ENCODE measurements at places on chromosomes 11 and 22.

GRCh38 chr11:70049045-70049444 lies 29.1 kb upstream of the ANO1 start:
- no peak for DNase-seq

GRCh38 chr22:50471197-50471847 lies 3.5 kb downstream of the SBF1 start:
- no peak for DNase-seq

GRCh38 chr22:20428496-20429253 lies 8.9 kb downstream of the SCARF2 start:
- no peak for DNase-seq

DNA sequence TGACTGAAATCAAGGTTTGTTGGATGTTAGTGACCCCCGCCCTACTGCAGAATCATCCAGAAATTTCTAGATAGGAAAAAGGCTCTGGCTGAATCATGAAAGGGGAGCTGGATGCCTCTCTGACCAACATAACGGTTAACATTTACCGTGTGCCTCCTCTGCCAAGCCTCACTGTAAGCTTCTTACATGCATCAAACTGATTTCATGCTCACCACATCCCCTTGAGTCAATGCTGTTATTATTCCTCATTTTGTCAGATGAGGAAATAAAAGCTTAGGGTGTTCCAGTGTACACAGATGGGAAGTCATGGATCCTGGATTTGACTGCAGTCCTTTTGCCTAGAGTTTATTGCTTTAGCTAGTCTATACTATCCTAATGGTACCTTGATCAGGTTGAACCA lies 5.9 kb upstream of the HMOX1 start:
- no peak for DNase-seq

- DNase-seq, result peak; percentile 7
Measured at GRCh38 chr11:106276859-106277436, 199.5 kb downstream of the AASDHPPT start.

DNA sequence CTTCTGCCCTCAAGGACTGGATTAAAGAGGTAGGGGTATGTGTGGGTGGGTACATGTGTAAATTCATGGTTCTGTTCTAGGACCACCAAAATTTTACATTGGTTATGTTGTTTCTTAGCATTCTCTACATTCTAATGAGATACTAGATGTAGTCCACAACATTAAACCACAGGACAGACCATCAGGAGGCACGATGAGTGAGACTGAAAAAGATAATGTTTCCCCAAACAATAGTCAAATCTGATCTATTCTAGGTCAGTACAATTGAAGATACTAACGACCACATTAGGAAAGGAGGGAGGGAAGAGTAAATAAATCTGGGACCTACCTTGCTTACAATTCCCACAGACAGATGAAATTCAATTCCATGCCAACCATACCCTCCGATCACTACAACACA lies 42.2 kb downstream of the MRTFA start:
- no peak for DNase-seq

DNA sequence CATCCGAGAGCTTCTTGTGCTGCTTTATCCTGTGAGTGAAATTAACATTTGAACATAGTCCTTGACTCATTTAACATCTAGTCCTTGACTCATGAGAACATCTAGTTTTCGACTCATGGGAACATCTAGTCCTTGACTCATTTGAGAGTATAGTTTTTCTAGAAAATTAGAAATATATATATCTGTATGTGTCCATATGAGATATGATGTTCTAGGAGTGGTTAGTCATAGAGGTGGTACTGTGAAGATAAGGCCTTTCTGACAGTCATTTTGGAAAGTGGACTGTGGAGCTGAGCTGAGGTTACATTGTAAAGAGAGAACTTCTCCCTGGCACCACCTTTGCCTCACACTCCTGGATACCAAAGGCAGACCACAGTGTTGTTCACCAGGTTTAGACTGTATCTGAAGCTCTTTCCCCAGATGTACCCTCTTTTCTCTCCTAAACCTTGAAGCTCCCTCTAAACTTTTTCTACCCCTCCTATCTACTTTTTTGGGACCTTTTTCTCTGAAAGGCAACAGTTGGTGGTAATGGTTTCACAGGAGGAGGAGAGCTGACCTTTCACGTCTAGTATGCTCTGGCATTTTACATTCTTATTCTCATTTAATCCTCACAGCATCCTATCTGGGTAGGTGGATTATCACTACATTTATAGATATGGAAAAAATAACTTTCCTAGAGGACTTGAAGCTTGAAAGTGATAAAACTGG lies 67.2 kb downstream of the PPP2R1B start:
- DNase-seq, result no peak

- DNase-seq, result no peak
Measured at GRCh38 chr11:120227228-120227852, 12.6 kb upstream of the POU2F3 start.

GRCh38 chr11:120108154-120108784 lies 29.6 kb downstream of the TRIM29 start:
- peak; percentile 58 for DNase-seq

DNA sequence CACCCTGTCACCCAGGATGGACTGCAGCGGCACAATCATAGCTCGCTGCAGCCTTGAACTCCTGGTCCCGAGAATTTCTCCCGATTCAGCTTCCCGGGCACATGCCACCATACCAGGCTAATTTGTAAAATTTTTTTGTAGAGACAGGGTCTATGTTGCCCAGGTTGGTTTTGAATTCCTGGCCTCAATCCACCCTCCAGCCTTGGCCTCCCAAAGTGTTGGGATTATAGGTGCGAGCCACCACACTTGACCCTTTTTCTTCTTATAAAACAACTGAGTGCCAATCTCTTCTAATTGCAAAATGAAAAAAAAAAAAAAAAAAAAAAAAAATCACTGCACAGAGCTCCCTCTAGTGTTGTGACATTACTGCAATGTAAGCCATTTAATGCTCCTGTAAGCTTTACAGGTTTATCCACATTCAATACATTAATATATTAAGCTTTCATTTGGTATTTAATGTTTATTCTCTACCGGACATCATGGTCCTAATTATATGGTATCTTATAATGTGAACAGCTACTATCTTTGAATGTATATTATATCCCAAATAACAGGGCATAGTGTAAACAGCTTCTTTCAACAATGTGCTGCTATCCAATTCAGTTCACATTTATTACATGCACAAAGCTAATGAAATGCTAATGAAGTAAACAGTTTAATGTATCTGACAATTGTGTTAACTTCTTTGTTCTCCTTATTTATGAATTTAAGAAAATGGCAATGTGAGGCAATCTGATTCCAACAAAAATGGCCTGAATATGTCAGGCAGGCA lies 44.6 kb downstream of the COPB1 start:
- peak; percentile 54 for DNase-seq

GRCh38 chr11:75740681-75741080 lies 23.0 kb downstream of the MOGAT2 start:
- peak; percentile 7 for DNase-seq

GRCh38 chr11:44834846-44835245 lies 108.1 kb downstream of the TSPAN18 start:
- DNase-seq, result no peak

DNA sequence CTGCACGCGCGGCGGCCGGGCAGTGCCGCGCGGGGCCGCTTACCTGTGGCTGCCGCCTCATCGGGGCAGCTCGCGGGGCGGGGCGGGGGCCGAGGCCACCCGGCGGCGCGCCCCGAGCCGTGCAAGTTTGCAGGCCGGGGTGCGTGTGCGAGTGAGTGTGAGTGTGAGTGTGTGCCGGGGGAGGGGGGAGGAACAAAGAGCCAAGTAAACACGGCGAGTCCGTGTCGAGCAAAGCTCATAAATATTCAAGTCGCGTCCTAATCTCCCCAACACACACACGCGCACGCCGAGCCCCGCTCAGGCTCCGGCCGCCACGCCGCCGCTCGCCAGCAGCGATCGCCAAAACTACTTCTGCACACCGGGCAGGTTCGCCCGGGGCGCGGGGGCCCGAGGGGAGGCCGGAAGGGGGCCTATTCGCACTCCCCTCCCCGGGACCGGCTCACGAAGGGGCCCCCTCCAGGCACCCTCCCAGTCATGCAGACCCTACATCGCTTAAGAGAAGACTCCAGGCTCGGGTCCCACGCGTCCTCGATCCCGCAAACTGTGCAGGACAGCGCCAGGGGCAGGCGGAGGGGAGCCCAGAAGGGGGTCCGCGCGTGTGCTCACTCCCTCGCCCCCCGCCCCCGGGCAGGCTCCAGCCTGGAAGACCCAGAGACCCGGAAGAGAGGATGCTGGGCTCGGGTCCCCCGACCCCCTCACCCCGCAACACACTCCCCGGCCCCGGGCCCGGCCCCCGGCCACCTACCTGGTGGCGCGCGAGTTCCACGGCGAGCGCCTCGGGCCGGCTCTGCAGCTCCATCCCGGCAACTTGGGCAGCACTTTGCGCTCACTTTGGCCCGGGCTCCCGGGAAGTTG lies 827 bp downstream of the PHF21B start:
- peak; percentile 7 for DNase-seq

DNA sequence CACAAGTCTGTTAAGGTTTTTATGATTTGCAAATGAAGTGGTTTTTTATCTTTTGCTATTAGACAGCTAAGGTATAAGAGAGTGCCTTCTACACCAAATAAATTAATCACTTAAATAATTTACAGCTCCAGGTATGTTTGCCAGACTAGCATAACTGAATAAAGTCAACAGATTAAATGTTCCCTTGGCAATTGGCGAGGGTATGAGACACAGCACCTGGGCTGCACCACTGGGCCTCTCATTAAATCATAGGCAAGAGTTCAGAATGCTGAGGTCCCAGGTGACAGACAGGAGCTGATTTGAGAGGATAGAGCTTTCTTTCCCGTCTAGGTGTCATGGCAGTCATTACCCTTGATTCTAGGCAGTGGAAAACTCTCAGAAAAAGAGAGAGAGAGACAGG lies 62.6 kb upstream of the WT1 start:
- no peak for DNase-seq

GRCh38 chr11:70627219-70627618 lies 228.9 kb downstream of the CTTN start:
- DNase-seq, result no peak

GRCh38 chr11:128806506-128807261 lies 60.4 kb downstream of the KCNJ1 start:
- peak; percentile 43 for DNase-seq

Data from EH (cell line).